AG10803 (cell line): ENCODE measurements at places on chromosomes 11 and 22.
A peak's percentile ranks its signal among the peaks of the same experiment; 100 is the strongest.

DNA sequence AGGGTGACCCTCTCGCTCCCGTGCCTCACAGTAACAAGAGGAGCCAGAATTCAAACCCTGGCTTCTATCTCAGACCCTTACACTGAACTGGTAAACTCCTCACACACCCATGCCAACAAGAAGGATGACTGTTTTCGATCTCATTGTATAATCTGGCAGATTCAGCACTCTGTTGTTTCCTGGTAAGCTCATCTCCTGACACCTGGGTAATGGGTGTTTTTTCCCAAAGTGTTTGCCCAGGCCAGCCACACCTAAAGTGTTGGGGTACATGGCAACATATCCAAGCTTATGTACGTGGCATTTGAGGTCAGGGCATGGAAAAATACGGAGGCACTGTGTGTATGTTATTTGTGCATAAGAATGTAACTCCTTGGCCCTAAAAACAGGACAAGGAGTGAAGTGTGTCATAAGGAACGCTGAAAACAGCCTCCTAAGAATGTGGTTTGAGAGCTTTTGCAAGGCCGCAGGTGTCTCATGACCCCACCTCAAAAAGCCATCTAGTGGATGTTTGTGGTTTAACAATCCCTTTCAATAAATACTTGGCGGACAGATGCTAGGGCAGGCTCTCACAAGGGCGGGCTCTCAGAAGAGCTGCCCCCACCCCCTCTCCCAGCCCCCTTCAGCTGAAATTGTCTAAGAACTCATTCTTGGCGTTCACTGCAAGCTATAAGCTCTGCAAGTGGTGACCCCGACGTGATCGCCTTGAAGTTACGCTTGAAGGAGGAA lies at the start of gene MS4A15:
TSS of gene MS4A15 (plus strand) at position 561 of the 726 bp plus-strand sequence. CDS start 6,867 bp downstream, outside the sequence.
- peak; percentile 3 for DNase-seq

DNA sequence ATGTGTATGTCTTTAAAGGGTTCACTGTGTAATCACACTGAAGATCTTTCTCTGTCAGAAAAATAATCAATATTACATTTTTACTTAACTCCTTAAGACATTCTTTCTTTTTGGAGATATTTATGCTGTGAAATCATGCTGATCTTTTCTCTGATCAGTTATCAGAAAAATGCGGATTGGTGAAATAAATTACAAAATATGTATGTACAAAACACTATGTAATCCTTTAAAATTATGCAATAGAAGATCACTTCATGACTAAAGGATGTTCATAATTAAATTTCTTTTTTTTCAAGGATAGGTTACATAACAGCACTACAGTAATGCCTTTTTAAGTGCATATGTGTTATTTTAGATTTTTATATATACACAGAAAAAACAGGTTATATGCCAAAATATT lies 24.7 kb downstream of the BTBD10 start:
- peak; percentile 9 for DNase-seq

GRCh38 chr11:47062736-47063135 lies 113.9 kb downstream of the ARFGAP2 start:
- DNase-seq: no peak

DNA sequence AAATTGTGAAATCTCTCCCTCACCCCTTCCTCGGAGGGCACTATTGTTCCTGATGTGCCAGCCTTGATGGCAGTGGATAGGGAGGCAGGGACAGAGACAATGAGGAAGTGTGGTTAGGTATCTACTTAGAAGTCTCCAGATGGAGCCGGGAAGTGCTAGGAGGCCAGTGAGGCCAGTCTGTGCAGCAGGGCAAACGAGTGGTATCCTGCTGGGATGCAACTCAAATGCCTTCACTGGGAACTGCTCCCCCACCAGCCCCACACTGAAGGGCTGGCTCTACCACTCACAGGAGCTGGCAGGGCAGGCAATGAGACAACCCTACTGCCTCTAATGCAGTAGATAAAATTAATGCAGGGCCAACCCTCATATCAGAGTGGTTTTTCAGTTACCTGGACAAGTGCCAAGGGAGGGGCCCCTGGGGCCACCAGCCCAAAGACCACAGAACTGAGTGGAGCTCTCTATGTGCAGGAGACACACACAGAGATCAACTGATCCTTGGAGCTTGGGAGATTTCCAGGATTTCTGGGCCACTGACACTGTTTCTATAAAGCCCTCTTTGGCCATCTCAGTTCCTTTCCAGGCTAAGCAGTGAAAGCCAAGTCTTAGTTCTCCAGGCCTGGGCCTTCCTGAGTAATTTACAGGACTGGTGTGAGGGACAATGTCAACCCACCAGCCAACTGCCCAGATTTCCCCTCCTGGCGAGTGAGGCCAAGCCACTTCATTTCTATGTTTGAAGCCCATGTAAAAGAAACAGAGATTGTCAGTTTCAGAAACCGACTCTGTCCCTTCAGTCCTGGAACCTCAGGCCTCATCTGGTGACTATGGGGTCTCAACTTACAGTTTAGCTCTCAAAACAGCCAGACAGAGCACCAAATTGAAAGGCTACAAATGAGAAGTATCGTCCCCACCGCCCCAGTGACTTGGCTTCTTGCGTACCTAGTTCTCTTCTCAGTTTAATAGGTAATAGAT lies 4.1 kb downstream of the MIF start:
- no peak for DNase-seq

DNA sequence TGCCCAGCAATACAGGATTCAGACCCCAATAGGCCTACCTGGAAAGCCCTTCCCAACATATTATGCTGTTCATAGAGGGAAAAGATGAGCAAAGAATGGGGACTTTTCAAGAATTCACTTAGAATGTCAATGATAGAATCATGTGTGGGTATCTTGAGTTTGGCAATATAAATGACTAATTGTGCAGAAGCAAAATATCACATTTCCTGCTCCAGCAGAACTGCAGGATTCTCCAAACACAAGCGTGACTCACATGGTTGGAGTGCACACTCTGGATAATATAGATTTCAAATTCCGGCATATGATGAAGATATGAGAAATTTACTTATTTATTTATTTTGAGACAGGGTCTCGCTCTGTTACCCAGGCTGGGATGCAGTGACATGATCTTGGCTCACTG lies 12.5 kb upstream of the APOL5 start:
- DNase-seq: peak; percentile 71

DNA sequence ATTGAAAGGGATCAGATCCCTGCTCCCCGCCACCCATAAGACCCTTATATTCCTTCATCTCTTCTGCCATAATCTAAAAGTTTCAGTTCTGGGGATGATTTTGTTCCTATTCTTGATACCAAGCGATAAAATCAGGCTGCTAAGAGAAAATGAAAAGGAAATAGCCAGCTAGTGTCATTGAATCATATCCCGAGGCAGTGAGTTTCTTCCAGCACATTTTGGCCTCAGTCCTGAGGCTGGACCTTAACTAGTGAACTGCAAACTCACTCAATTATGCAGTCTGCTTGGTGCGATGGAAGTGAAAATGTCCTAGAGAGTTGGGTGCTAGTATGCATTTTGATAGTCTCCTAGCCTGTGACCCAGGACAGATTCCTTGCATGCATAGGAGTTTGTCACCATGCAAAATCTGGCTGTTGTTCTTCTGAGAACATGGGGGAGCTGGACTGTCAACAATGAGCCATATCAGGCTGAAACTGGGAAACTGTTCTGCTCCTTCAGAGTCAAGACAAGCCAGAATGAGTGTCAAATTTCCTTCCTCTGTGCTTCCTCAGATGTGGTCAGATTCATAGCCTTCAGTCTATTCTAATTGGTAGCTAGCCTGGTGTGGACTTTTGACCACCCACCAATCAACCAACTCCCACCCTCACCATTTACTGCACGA lies 102.9 kb downstream of the CCDC81 start:
- DNase-seq: no peak

DNA sequence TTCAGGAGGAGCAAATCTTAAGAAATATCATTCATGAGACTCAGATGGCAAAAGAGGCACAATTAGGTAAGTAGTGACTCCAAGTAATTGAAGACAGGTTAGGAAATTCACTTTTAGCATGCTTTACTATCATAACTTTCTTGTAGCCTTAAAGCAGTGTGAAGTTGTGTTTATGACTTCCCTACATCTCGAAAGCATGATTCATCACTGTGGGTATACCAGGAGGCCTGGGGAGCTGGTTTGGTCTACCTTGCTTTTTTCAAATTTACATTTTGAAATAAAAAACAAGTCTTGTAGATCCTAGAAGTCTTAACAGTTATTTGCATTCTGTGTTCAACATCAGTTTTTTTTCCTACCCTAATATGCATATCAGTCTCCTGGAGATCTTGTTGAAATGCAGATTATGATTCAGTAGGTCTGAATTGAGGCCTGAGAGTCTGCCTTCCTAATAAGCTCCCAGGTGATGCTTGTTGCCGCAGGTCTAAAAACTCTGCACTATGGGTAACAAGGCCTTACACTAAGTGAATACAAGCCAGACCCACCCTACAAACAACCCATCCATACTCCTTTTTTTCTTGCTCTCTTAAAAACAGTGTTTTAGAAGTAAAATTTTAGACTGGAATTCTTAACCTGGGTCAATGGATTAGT lies 41.4 kb downstream of the TTC17 start:
- DNase-seq: no peak

DNA sequence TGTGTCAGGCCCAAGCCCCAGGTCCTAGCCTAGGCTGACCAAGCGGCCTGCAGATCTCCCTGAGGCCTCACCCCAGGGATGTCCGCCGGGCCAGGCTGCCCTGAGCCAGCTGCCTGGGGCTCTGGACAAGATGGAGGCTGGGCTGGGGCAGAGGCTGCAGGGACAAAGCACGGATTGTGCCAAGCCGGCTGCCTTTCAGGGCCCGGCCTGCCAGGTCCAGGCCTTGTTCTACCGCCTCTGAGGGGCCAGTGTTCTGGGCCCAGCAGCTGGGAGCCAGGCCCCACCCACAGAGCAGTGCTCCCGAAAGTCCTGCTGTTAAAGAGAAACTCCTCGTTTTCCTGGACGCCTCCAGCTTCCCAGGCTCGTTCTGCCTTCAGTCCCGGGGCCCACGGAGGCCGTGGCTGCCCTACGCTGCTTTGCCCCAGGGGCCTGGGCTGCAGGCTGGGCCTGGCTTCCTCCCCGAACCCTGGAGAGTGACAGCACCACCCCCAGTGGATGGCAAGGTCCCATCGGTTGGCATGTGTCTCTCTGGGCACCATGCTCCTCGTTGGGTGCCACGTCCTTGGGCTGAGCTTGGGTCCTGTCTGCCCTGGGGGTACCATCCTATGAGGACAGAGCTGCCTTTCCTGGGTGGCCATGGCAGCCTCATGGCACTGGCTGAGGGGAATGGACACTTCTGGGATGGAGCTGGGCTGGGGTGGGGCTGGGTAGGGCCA lies 7.6 kb downstream of the BRSK2 start:
- DNase-seq: no peak

GRCh38 chr11:79437278-79437980 lies 3.4 kb downstream of the TENM4 start:
- no peak for DNase-seq

- DNase-seq: no peak
Measured at GRCh38 chr11:24793479-24793878, 296.6 kb downstream of the LUZP2 start.

- no peak for DNase-seq
Measured at GRCh38 chr11:3135481-3136440, 29.3 kb downstream of the OSBPL5 start.

DNA sequence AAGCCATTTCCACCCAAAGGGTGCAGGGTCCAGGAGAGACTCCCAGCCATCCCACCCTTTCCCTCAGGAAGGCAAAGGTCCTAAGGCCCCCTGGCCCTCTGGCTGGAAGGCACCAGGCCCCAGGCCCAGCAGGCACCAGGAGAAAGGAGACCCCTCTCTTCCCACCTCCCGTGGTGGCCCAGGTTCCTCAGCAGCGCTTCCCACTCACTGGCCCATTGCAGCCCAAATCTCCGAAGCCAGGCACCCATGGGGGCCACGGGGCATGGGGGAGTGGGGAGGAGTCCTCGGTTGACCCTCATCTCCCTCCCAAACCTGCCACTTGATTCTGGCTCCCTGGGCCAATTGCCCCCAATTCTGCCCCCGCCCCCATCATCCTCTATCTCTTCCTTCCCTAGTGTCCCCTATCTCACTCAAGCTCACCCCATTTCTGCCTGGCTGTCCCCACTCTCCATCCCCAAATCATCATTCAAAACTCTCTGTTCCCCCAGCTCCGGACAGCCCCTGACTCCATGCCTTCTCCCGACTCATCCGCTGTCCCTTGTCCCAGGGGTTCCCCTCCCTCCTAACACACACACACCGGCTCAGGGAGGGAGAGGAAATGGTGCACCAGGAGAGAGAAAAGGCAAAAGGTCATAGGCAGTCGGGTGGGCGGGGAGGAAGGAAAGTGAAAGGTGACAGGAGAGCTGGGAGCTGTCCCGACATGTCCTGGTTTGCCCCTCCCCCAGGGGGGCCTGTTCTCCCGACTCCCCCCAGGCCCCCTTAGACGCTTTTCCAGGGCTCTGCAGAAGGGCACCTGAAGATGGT lies 1.2 kb downstream of the LIF start:
- no peak for DNase-seq

- peak; percentile 68 for DNase-seq
Measured at GRCh38 chr11:76910620-76911414, 50.1 kb downstream of the ACER3 start.

GRCh38 chr11:74935285-74935684 lies 13.6 kb downstream of the XRRA1 start:
- DNase-seq: no peak

- no peak for DNase-seq
Measured at GRCh38 chr22:38073150-38074130, 10.5 kb downstream of the SLC16A8 start.

DNA sequence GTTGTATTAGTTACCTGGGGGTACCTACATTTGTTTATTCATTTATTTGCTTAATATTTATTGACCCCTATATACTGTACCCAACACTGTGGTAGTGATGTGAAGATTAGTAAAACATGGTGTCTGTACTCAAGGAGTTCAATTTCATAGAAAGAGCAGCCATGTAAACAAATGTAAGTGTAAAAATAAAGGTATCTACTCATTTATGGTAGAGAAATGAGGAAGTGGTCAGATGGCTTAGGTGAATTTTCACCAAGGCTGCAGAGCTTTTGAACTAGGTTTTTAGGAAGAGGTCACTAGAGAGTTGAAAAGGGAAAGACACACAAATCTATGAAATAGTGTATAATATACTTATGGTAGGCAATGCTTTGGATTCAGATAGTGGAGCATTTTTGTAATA lies 11.1 kb downstream of the CTR9 start:
- no peak for DNase-seq

DNA sequence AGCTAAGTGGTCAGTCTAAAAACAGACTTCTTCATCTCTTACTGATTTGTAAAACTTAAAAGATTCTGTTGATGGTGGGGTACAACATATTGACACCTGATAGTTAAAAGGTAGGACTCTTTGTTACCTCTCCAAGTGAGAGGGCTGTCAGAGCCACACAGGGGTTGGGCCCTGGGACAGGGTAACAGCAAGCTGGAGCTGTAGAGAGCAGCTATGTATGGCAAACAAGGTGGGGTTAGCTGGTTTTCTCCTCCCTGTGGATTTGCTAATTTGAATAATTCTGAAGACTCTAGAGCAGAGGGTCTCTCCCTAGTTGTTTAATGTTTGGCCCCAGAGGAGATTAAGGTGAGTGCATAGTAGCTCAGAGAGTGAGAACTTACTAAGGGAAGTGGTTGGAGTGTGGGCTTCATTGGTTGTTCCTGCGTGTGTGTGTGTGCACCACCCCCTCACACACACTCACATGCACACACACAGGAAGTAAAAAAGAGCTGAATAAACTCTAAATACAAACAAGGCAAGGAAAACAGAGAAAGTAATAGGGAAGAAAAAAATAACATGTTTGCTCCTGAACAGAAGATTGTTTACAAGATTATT lies 9.2 kb upstream of the GAS2 start:
- no peak for DNase-seq
